ENCODE measurements at places on chromosomes 1 and 21.
A peak's percentile ranks its signal among the peaks of the same experiment; 100 is the strongest.

GRCh38 chr21:43868461-43868860, 3.4 kb downstream of the AGPAT3 start:
- DNase-seq: no peak

GRCh38 chr21:42002421-42002958, 7.7 kb downstream of the ZBTB21 start:
- no peak for DNase-seq

DNA sequence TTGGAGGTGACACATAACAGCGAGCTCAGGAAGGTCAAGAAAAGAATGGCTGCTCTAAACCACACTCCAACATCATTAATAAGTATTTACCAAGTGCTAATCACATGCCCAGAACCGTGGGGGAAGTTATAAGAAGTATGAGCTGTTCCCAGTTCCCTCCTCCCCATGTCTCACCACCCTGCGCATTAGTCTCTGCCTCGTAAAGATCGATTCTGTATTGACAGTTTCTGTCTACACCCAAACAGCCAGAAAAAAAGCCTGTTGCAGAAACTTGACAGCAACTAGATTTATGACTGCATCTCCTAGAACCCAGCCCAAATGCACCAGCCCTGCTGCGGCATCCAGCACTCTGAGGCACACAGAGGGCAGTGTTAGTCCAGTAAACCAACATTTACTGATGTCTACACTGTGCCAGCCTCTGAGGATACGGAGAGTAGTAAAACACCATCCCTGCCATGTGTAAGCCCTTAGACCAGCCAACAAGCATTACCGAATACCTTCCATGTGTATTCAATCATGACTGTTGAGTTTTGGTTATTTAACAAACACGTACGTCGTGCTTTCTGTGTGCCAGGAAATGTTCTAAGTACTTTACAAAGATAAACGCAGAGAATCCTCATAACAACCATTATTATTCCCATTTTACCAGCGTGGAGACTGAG, 63.6 kb upstream of the ZBTB40 start:
- peak; percentile 76 for DNase-seq

GRCh38 chr1:46242918-46243317, 4.6 kb upstream of the RAD54L start:
- no peak for DNase-seq

Measured in islet precursor cell (in vitro differentiated cells).